ENCODE measurements at places on chromosomes 12 and 14.

- no peak for DNase-seq
These were observed 40.6 kb downstream of the ZDHHC17 start for GRCh38 chr12:76804435-76804976.

- DNase-seq = no peak
These were observed 33.5 kb downstream of the SUDS3 start for GRCh38 chr12:118409834-118410233.

DNA sequence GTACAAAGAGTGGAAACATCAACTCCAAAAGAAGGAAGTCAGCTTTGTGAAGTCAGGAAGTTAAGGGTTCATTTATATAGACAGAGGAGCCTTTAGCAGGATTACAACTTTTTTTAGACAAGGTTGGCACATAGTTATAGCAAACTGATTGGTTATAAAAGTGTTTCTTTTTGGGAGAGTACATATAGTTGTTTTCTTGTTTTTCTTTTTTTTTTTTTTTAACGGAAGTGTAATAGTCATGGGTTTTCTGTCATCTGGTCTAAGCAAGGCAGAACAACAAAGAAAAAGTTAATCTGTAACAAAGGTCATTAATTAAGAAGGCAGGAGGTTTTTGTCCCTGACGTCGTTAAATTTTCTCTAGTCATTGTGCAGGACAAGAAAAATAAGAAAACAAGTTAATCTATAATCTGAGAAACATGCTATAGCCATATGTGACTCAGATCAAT lies 13.0 kb upstream of the MFAP5 start:
- no peak for DNase-seq

DNA sequence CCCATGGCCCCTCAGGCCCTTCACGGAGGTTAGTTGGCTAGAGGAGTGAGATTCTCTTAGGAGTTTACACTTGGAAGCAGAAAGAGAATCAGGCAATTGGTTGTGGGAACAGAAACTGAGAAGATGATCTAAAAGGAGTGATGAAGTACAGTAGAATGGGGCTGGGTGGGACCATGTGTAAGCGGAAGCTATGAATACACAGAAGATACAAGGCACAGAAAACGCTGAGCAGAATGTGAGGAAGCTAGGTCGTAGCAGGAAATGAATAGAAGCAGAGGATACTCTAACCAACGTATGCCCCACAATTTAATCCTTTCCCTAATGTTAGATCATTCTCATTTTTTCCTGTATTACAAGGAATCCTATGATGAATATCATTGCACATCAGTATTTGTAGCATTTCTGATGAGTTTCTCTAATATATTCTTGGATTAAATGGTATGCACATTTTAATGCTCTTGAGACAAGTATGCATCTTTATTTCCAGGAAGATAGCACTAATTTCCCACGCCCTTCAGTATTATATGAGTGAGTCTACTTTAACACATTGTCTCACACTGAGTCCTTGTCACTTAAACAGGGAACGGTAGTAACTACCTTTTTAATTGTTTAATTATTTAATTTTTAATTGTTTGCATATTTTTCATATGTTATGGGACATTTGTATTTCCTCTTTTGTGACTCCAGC lies 273.2 kb downstream of the APAF1 start:
- no peak for DNase-seq

DNA sequence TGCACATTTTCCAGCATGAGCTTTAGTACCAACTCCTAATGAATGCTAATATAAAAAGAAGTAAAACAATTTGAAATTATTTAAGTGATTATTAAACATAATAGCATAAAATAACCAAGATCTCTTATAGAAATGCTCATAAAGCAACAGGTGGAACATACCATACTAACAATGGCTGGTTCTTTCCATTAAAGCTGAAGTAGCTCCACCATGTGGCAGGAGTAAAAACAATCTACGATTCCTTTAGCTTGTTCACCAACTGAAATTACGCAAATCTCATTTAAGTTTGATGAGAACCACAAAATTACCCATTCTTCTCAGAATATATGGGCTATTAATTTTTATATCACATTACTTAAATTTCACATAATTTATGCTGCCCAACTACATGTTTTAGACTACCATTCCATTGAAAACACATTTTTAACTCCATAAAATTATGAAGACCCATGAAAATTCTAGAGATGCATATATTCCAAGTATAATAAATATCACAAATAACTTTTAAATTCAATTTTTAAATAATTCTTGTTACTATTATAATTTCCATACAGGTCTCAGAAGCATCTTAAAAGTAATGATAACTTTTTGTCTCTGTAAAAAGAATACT lies 213.6 kb downstream of the DAD1 start:
- DNase-seq = peak; percentile 66

GRCh38 chr14:49670475-49670874 lies 17.5 kb downstream of the POLE2 start:
- no peak for DNase-seq

DNA sequence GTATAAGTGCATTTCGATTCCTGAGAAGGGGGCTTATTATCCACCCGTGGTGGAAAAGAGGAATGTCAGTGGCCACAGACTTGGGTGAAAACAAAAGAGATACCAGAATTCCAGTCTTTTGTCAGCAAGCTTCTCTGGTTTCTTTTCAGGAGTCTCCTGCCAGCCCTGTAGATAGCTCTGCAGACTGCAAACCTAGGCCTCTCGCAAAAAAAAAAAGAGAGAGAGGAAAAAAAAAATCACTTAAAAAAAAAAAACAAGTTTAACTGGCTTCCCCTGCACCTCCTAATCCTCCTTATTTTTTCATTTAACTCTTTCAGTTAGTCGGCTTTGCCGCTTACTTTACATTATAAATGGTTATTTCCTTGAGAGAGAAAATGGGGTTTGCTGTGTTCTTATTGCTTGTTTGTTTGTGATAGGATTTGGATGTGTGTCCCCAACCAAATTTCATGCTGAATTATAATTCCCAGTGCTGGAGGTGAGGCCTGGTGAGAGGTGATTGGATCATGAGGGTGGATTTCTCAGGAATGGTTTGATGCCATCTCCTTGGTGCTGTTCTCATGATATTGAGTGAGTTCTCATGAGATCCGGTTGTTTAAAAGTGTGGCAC lies 170.0 kb downstream of the BCL11B start:
- DNase-seq = no peak

All from NCI-H774 (cell line).